ENCODE measurements at places on chromosomes 1 and 21.

DNA sequence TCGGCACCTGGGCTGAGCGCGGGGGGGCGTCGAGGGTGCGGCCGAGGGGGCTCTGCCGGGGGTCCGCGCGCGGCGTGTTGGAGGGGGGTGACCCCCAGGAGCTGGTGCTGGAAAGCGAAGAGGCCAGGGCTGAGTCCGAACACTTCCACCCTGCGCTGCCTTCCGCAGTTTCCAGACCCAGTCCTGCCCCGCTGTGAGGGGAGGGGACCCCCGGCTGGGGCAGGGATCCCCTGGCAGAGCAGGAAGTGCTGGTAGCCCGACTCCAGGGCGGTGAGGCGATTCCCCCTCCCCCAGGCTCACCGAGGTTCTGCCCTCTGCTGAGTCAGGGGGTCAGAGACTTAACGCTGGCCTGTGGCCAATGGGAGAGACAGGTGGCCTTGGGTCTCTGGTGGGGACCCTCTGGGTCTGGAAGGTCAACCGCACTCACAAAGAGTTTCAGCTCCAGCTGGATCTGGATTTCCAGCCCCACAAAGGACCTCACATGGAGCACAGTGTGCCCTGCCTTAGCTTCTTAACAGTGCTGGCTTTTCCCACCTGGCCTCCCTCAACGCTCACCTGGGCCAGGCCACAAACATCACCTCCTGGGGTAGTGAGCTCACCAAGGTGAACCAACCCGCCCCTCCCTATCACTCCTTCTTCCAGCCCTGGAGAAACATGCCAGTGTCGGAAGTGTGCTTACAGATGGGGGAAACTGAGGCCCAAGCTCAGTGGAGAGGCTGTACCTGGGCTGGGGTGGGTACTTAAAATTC lies 39.8 kb upstream of the SYNC start:
- no peak for DNase-seq

DNA sequence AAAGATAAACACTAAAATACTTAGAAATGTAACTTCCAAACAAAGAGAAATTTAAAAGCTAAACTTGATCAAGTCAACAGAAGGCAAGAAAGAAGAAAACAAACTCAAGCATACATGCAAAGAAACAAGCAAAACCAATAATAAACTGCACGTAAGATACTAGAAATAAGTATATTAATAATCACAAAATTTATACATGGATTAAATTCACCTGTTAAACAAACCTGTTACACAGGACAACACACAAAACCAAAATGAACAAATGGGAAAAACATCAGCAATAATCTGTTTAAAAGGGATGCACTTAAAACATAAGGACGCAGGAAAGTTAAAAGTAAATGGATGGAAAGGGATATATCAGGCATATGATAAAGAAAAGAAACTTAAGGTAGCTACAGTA lies 165.8 kb downstream of the CDC42BPA start:
- no peak for DNase-seq

DNA sequence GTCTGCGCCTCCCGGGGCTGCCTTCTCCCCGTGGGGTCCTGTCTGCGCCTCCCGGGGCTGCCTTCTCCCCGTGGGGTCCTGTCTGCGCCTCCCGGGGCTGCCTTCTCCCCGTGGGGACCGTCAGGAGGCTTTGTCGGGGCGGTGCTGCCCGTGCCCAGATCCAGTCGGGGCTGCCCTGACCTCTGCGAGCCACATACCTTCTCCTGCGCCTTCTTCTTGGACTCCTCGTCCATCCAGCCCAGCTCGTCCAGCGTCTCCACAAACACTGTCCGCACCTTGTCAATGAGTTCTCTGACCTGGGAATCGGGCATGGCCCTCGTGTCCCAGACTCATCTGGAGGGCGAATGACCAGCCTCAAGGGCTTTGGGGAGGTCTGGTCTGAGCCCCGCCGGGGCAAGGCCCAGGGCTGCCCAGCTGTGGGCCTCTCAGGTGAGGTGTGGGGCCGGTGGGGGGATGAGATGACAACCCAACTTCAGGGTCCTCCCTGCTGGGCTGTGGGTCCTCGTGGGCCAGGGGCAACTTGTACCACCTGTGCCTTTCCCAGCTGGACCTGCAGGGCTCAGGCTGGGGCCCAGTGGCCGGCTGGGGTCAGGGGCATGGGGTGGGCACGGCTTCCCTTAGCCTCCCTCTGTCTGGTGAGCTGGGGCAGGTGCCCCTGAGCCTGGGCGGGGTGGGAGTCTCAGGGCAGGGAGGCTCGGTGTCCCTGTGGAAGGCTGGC lies 9.4 kb downstream of the PRXL2B start:
- no peak for DNase-seq

GRCh38 chr1:197920067-197920396 lies 2.9 kb downstream of the LHX9 start:
- DNase-seq: no peak

DNA sequence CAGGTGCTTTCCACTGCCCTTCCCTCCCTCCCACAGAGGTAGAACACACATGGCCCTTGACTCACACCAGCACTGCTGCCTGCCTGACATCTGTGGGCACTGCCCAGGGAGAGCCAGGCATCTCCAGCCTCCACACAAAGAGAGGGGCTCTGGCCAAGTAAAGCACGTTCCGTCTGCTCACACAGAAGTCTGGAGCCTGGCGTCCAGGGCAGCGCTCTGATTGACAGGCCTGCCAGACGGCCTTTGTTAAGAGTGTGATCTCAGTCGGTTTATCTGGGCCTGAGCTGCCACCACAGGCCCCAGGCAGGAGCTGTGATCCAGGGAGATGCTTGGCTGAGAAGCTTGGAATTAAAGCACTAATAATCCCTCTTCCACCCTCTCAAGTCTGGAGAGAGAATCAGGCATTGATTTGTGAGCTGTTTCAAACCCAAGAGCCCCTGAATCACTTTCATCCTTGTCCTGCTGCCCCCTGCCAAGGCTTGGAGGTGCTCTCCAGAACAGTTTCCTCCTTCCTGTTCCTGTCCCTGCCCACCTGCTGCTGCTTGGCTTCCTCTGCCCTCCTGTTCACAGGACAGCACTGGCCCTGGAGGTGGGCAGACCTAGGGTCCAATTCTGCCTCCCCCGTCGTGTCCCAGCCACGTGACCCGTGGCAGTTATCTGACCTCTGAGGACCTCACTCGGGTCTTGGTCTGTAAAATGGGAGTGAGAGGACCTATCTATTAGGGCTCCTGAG lies 3.7 kb downstream of the DMRTB1 start:
- no peak for DNase-seq

- DNase-seq: no peak
Measured at GRCh38 chr1:119968068-119968492, 71.8 kb upstream of the ADAM30 start.

DNA sequence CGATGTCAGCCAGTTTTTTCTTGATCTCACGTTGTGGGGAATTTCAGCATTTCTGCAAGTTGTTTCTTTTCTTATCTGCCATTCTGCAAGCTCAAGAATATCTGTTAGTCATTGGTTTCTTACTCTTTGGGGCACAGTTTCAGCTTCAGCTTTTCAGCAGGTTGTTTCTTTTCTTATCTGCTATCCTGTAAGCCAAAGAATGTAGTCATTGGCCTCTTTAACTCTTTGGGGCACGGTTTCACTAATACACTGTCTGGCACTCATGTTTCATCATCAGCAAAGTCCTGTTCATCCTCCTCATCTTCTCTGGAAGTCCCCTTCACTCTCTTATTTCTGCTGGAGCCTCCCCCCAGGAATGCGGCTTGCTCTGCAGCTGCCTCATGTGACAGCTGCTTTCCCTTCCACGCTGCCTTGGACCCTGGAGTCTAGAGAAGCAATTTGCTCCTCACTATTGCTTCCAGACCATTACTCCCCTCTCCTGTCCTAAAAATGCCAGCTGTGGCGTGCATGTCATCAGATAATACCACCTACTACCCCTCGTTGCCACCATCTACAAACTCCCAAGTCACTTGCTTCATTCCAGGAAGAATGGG lies 67.0 kb upstream of the CACNA1E start:
- DNase-seq: no peak

DNA sequence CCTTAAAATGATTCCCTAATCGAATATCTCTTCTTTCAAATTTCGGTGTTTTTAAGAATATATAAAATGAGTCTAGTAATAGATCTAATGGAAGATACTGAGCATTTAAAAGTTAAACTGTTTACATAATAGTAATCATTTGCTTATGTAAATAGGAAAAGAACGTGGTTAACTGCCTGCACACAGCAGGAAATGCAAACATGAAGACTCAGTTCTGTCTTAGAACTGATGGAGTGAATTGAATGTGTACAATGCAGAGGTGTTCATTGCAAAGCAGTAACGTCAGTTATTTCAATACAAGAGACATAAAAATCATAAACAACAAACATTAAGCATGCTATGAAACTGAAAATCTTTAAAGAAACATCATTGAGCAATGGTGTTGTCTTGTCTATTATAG lies 359.4 kb upstream of the ADAMTS5 start:
- no peak for DNase-seq

DNA sequence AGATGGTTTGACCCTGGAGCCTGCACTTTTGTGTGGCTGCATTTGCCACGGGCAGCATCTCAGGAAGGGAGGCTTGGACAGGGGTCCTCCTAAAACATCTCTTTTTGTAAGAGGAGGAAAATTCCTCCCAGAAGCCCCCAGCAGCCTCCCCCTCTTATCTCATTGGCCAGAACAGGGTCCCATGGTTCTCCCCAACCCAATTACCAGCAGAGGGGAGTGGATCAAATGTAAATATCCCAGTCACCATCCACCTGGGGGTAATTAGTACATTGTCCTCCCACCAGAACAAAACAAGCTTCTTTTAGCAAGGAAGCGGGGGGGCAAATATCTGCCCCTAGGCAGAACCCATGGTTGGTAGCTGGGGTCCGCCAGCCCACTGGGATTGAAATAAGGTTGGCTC lies 44.7 kb upstream of the TENT5B start:
- no peak for DNase-seq

GRCh38 chr1:65963156-65963888 lies 170.6 kb downstream of the PDE4B start:
- DNase-seq: no peak

GRCh38 chr1:174112489-174113162 lies 46.7 kb upstream of the RABGAP1L start:
- DNase-seq: no peak

DNA sequence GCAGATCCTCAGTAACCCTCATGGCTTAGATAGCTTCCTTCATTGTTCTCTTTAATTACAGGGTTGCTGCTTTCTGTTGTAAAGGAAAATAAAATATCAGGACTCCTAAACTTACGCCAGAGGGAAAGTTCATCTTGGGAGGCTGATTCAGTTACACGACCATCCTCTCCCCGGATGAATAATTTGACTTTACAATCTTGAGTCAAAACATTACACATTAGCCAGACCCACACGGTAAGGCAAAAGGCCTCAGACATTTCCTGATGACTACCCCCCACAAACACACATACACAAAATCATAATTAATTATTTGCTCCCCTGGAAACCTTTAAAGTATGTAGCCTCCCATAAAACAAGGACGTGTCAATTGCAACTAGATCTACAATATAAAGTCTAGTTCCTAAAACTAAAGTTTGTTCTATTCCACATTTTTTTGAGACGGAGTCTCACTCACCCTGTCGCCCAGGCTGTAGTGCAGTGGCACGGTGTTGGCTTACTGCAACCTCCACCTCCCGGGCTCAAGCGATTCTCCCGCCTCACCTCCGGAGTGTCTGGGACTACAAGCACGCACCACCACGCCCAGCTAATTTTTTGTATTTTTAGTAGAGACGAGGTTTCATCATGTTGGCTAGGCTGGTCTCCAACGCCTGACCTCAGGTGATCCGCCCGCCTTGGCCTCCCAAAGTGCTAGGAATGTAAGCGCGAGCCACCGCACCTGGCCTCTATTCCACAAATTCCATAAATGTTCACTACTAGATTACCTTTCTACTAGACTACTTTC lies 830 bp upstream of the PRDX1 start:
- DNase-seq: no peak

- no peak for DNase-seq
Measured at GRCh38 chr1:28248273-28249012, 10.9 kb upstream of the SESN2 start.

DNA sequence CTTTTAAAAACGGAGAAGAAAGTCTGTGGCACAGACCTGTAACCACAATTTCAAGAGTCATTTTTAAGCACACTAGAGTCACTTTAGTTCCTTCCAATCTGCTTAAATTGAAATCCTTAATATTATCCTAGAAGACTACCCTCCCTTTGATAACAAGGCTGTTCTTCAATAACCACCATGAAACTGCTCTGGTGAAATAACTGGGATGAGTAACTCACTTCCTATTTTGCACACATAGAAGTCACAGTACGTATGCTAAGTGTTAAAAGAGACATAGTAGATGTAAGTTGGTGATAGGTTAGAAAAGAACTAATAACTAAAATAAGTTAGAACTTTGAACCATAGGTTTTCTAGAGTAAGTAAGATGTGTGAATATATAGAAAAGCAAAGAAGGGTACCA lies 107.8 kb downstream of the NME7 start:
- no peak for DNase-seq

GRCh38 chr1:215306426-215306825 lies 223.9 kb downstream of the KCNK2 start:
- no peak for DNase-seq

- no peak for DNase-seq
Measured at GRCh38 chr1:179156026-179156425, 73.5 kb downstream of the ABL2 start.

DNA sequence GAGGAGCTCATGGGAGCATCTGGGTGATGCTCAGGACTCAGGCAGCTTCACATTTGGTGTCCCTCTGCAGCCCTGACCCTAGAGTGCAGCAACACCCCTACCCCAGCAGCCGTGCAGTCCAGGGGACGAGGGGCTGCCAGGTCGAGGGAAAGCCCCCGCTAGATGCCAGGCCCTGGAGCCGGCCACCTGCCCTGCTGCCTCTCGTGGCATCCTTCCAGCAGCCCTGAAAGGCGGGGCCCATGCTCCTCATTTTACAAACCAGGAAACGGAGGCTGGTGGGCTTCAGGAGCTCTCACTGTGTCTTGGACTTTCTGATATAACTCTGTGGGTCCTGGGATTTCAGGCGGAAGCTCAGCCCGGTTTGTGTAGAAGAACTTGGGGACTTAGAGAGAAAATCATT lies 120.5 kb upstream of the WNT4 start:
- no peak for DNase-seq

DNA sequence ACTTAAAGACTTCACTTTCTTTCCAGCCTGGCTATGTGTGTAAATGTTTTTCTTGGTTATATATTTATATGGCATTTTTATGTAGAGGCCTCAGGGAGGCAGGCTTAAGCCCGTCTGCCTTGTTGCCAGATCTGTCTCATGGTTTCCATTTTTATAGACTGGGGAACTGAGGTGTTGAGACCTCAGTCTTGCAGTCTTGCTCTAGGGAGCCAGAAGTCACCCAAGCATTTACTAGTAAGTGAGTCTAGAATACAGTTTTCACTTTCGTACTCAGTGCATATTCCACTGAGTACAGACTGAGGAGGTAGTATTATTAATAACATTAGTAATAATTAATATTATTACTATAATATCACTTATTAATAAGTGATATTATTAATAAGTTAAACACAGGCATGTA lies 161.4 kb downstream of the UCK2 start:
- no peak for DNase-seq

GRCh38 chr1:30816211-30817076 lies 58.9 kb upstream of the LAPTM5 start:
- peak; percentile 55 for DNase-seq

GRCh38 chr1:156602557-156602993 lies 1.3 kb upstream of the GPATCH4 start:
- DNase-seq: no peak

Data from AG04449 (cell line).